ENCODE measurements at places on chromosomes 11 and 22. TPM values are rescaled to one million over a fixed set of nuclear protein-coding genes. Genes with fewer than 3 reads are reported as not detected.
A peak's percentile ranks its signal among the peaks of the same experiment; 100 is the strongest.

DNA sequence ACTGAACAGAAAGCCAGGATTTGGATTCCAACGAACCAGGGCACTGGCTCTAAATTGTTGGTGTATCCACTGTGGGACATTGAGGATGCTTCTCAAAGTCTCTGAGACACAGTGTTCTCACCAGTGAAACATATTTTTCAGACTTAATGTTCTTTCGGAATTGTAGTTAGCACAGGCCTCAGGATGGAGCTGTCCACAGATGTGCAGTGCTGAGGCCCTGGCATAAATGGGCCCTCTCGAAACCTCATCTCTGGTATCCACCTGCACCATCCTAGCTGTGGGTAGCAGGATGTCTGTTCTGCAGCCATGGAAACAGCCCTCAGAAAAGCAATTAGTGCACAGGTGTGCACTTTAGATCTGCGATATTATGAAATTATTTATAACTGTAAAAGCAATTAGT is 656.8 kb downstream of the TBC1D22A start:
- DNase-seq: no peak
- no peaks in the 10 kb centered on the region for H3K27me3 ChIP-seq
- H3K4me1 ChIP-seq: no peaks in the 10 kb centered on the region
- H3K4me3 ChIP-seq: no peak overlapping the region
- H3K27ac ChIP-seq: no peak overlapping the region
- no peaks in the 10 kb centered on the region for H3K36me3 ChIP-seq

The ELFN2 gene
- 1.6 TPM for total RNA-seq

The PGA5 gene
- total RNA-seq: not detected

The SMC1B gene
- not detected for total RNA-seq

DNA sequence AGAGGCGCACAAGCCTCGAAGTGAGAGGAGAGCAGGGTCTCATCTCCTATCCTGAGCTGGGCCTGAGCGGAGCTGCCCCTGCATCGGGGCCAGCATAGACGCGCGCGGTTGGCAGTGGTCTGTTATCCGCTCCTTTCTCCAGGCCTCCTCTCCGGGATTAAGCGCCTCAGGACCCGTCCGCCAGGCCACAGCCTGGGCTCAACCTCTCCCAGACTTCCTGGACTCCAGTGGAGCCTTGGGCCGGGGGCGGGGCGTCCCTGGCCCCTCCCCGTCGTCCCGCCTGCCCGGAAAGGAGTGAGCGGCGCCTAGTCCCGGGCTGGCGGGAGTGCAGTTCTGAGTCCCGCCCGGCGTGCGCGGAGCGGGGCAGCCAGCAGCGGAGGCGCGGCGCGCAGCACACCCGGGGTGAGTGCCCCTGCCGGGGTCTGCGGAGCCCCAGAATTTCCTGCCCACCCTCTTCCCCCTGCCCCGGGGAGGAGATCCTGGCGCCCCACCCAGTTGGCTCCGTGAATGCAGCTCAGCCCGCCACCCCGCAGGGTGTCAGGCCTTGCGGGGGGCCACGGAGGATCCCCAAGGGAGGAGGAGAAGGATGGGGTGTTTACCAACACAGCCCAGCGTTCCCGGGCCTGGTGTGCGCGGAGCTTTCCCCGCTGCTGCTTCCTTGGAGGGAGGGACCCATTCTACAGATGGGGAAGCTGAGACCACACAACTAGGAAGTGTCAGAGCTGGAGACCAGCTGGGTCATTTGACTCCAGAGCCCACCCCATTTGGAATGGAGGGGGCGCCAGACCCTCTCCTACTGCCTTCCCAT is at the start of gene TCIRG1:
TSS of gene TCIRG1 (plus strand) at position 308 of the 808 bp plus-strand sequence. CDS start 2,247 bp downstream, outside the sequence.
- H3K27me3 ChIP-seq: no peaks in the 10 kb centered on the region
- H3K36me3 ChIP-seq: no peaks in the 10 kb centered on the region
- peak within 1 kb of the TSS; percentile 96 for H3K27ac ChIP-seq
- peak; percentile 90 for DNase-seq
- H3K4me3 ChIP-seq: peak within 1 kb of the TSS; percentile 61

GRCh38 chr22:45865561-45866125 is 111.3 kb downstream of the WNT7B start:
- H3K36me3 ChIP-seq: no peaks in the 10 kb centered on the region
- no peaks in the 10 kb centered on the region for H3K27me3 ChIP-seq
- no peak overlapping the region for H3K4me3 ChIP-seq
- peaks cover 10% of the 10 kb centered on the region for H3K4me1 ChIP-seq
- H3K27ac ChIP-seq: no peak overlapping the region

DNA sequence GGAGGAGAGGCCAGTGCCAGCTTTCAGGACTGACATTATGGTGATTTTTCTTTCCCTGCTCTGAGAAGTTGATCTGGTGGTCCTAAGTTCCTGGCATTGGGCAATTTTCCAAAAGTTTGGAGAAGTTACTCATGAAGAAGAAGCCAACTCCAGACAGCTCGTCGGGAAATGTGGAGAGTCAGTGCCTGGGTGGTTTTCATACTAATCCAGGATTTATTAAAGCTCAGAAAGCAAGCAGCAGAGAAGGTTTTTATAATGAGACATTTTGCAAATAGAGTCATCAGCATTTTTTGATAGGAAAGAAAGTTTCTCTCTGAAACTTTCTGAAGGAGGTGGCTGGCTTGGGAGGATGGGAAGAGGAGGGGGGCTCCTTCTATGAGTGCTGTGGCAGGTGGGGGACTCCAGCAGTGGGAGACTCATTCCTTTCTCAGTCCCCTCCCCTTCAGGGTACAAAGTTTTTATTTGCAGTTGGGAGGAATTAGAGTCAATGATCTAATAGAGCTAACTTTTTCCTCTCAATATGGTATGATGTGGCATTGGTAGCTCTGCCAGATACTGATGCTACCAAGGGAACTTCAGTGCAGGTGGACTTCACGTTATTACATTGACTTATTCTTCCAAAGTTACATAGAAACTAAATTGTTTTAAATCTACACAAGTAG is 55.4 kb downstream of the LIF start:
- peaks cover 19% of the 10 kb centered on the region for H3K4me1 ChIP-seq
- no peaks in the 10 kb centered on the region for H3K27me3 ChIP-seq
- DNase-seq: no peak
- H3K36me3 ChIP-seq: no peaks in the 10 kb centered on the region

DNA sequence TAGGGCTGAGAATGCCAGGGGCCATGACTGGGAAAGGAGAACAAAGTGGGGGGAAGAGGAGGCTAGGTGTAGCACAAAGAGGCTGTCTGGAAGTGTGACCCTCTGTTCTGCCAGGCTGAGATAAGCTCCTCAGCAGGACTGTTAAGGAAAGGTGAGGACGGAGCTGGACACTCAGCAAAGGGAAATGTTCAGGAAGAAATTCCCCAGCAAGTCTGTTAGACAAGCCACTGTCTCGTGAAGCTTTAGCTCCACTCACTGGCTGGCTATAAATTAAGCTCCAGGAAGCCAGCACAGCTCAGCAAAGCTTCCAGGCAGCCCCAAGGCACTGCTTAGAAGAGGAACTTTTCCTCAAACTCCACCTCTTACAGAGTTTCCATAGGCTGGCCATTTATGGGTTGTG is 181.2 kb upstream of the API5 start:
- H3K36me3 ChIP-seq: no peaks in the 10 kb centered on the region
- DNase-seq: no peak
- H3K27ac ChIP-seq: no peak overlapping the region
- H3K4me3 ChIP-seq: no peak overlapping the region
- no peaks in the 10 kb centered on the region for H3K4me1 ChIP-seq
- H3K27me3 ChIP-seq: no peaks in the 10 kb centered on the region

GRCh38 chr11:65796726-65797601 is 10.1 kb downstream of the OVOL1 start:
- H3K27ac ChIP-seq: no peak overlapping the region
- no peak for DNase-seq
- peaks cover 18% of the 10 kb centered on the region for H3K4me1 ChIP-seq

The ALKBH3 gene
- total RNA-seq: 29.3 TPM

The RAB3IL1 gene
- total RNA-seq: 11.5 TPM

The PDGFB gene
- 7.0 TPM for total RNA-seq

DNA sequence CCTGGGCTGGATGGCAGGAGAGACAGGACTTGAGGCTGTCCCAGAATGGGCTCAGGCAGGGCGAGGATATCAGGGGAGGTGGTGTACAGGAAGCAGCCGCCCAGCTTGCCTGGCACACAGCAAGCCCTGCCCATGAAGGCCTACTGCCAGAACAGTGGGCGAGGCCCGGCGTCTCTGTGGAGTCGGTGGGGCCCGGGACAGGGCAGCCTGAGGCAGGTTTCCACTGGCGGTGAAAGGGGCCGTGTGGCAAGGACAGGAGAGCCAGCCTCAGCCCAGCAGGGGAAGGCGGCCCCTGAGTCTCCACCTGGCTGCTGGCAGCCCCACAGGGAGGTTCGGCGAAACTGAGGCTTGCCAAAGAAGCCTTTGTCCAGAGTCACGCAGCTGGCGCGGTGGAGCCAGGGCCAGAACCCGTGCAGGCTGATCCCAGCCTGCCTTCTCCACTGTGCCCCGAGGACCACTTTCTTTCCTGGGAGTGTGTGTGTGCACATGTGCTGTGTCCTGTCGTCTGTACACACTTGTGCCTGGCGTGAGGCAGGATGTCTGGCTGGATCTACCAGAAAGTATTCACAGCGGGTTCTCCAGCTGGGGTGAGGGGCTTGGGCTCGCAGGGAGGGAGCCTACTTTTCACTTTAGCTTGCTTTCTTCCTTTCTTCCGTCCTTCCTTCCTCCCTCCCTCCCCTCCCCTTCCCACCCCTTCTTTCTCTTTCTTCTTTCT is 1.2 kb downstream of the TSPO start:
- H3K27me3 ChIP-seq: no peaks in the 10 kb centered on the region
- peak; percentile 84 for DNase-seq
- peak overlapping the region; percentile 26 for H3K4me3 ChIP-seq
- H3K4me1 ChIP-seq: peaks cover 17% of the 10 kb centered on the region
- H3K27ac ChIP-seq: peak overlapping the region; percentile 76

DNA sequence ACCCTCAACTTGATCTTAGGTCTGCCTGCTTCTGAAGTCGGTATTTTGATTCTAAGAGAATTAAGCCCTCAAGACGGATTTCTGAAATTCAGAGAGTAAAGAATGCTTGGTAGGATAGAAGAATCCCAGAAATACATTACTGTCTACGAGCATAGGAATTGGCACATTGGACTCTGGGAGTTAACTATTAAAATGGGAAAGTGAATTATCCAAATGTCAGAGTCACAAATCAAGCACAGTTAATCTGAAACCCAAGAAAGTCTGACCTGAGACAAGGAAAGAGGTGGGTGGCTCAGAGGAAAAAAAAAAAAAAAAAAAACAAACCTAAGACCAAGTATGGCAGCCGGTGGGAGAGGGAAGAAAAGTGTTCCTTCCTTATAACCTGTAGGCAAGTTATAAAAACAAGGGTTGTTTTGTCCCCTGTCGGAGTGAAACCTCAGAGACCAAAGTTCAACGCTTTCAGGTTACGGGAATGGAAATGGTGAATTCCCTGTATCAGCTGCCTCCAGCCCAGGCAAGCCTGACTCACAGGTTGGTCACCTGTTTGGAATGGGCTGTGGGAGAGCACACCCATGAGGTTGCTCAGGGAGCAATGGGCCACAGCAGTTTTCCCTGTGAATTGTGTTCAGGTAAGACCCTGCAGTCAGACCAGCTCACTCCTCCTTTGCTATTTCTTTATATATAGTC is 139.0 kb downstream of the ETS1 start:
- H3K4me3 ChIP-seq: no peak overlapping the region
- H3K4me1 ChIP-seq: peaks cover 21% of the 10 kb centered on the region
- peak; percentile 86 for DNase-seq
- H3K27ac ChIP-seq: peak overlapping the region; percentile 84
- no peaks in the 10 kb centered on the region for H3K36me3 ChIP-seq

DNA sequence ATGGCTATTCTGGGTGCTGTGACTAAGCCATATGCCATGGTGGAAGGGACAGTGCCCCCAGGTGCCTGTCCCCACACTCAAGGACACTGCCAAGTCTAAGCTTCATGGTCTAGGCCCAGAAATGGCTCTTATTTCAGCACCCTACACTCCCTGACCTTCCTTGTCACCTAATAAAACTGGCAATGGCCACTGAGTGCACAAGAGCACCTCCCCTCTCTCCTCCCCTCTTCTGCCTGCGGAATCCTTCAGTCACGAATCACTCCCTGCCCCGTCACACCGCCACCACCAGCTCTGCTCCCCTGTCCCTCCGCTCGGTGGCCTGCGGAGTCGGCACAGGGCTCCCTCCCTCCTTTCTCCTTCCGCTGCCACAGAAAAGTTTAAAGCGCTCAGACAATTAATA is 19.0 kb upstream of the LMO1 start:
- no peaks in the 10 kb centered on the region for H3K36me3 ChIP-seq
- H3K4me3 ChIP-seq: no peak overlapping the region
- peaks cover 6% of the 10 kb centered on the region for H3K4me1 ChIP-seq
- peak overlapping the region; percentile 67 for H3K27ac ChIP-seq

The OR8D1 gene
- not detected for total RNA-seq

The DMC1 gene
- total RNA-seq: 0.78 TPM

The APOA1 gene
- 16.8 TPM for total RNA-seq

- H3K27ac ChIP-seq: no peak overlapping the region
- no peaks in the 10 kb centered on the region for H3K27me3 ChIP-seq
- no peaks in the 10 kb centered on the region for H3K4me1 ChIP-seq
- H3K4me3 ChIP-seq: no peak overlapping the region
These were observed 7.3 kb downstream of the CD6 start for GRCh38 chr11:60978546-60979380.

- H3K4me3 ChIP-seq: no peak overlapping the region
- no peaks in the 10 kb centered on the region for H3K36me3 ChIP-seq
- H3K4me1 ChIP-seq: peaks cover 8% of the 10 kb centered on the region
- DNase-seq: no peak
- H3K27ac ChIP-seq: no peak overlapping the region
These were observed 51.6 kb downstream of the CYTH4 start for GRCh38 chr22:37333724-37334460.

GRCh38 chr22:39298241-39298987 is 21.0 kb downstream of the RPL3 start:
- no peaks in the 10 kb centered on the region for H3K27me3 ChIP-seq
- peaks cover 59% of the 10 kb centered on the region for H3K4me1 ChIP-seq
- H3K4me3 ChIP-seq: no peak overlapping the region
- H3K36me3 ChIP-seq: no peaks in the 10 kb centered on the region
- no peak for DNase-seq
- H3K27ac ChIP-seq: peak overlapping the region; percentile 75

The ZNF215 gene
- total RNA-seq: 4.9 TPM

GRCh38 chr11:28542561-28542960 is 434.4 kb downstream of the METTL15 start:
- no peaks in the 10 kb centered on the region for H3K36me3 ChIP-seq
- no peaks in the 10 kb centered on the region for H3K27me3 ChIP-seq
- H3K4me1 ChIP-seq: no peaks in the 10 kb centered on the region
- no peak overlapping the region for H3K4me3 ChIP-seq

GRCh38 chr11:64450168-64450560 is 91.2 kb downstream of the RPS6KA4 start:
- no peak overlapping the region for H3K4me3 ChIP-seq
- H3K27me3 ChIP-seq: no peaks in the 10 kb centered on the region
- H3K4me1 ChIP-seq: peaks cover 27% of the 10 kb centered on the region
